ENCODE measurements at places on chromosomes 2 and 18.
A peak's percentile ranks its signal among the peaks of the same experiment; 100 is the strongest.

- DNase-seq: peak; percentile 49
Measured at GRCh38 chr18:13137670-13138419, 80.7 kb upstream of the LDLRAD4 start.

GRCh38 chr2:6749962-6750361 lies 115.7 kb downstream of the CMPK2 start:
- DNase-seq: no peak

GRCh38 chr2:241817126-241817820 lies 8.3 kb downstream of the NEU4 start:
- DNase-seq: no peak

- DNase-seq: no peak
Measured at GRCh38 chr2:70002241-70002899, 40.9 kb upstream of the ASPRV1 start.

DNA sequence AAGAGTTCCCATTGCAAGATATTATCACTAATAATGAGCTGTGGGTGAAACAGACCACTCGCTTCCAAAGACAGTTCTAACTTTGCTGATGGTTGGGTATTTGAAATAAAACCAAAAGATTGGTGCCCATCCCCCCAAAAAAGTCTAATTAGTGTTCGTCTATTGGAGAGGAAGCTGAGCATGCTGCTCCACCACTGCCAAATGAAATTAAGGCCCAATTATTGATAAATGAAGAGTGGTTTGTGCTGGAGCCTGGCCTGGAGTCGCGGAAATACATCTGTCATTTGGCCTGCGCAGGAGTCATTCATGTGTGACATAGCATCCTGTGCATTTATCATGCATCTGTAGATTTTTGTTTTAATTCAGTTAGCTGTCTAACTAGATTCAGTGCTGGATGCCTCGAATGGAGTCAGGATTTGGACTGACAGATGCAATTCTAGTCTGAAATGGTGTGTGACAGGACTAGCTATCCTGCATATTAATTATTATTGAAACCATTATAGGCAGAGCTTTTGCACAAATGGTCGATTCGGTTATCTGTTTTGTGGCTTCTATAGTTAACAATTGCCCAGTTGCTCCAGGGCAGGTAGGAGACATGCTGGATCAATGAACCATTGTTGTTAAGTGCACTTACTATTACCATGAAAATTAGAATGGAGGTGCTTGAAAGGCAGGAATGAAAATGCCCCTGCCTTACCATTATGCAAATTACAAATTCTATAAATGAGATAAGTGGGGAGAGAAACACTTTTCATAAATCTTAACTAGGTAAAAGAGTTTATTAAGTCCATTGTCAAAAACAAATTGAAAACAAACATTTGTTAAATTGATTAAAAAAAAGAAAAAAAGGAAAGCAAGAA lies 450.4 kb upstream of the TCF4 start:
- DNase-seq: no peak

DNA sequence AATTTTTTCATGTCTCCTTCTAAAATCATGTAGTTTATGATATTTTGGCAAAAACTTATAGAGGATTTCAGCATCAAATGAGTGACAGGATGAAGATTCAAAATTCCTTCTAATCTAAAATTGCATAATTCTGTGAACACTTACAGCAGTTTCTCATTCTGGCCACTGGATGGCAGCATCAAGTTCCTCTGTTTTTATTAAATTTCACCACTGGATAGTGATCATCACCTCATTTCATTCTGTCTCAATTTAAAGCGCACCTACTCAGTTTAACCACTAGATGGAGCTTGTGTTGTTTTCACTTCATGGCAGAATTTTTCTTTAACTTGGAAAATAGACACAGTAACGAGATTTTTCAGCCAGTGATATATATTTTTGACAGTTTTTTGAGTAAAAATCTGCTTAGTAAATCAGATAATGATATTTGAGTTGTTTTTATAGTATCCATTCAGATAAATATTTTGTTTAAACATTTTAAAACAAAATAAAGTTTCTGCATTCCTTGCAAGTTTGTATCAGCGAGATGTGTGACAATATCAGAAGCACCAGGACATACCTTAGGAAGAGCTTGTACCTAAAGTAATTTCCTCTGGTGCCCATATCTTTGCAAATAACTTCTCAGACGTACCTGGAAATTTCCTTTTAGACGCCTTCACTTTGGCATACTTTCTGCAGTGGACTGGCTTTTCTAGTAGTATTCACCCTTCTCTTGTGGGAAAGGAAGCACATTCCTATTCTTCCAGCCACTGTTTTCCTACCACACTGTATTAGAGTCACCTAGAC lies 94.7 kb upstream of the ARHGAP15 start:
- DNase-seq: peak; percentile 32

DNA sequence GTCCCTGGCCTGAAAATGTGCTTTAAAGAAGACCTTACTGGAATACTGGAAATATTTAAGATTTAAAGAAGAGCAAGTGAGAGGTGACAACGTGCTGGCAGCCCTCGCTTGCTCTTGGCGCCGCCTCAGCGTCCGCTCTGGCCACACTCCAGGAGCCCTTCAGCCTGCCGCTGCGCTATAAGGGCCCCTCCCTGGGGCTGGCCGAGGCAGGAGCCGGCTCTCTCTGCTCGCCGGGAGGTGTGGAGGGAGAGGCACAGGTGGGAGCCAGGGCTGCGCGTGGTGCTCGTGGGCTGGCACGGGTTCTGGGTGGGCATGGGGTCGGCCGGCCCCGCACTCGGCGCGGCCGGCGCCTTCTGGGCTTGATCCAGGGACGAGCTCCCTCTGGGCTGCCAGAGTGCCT lies 2.9 kb upstream of the COQ10B start:
- no peak for DNase-seq

DNA sequence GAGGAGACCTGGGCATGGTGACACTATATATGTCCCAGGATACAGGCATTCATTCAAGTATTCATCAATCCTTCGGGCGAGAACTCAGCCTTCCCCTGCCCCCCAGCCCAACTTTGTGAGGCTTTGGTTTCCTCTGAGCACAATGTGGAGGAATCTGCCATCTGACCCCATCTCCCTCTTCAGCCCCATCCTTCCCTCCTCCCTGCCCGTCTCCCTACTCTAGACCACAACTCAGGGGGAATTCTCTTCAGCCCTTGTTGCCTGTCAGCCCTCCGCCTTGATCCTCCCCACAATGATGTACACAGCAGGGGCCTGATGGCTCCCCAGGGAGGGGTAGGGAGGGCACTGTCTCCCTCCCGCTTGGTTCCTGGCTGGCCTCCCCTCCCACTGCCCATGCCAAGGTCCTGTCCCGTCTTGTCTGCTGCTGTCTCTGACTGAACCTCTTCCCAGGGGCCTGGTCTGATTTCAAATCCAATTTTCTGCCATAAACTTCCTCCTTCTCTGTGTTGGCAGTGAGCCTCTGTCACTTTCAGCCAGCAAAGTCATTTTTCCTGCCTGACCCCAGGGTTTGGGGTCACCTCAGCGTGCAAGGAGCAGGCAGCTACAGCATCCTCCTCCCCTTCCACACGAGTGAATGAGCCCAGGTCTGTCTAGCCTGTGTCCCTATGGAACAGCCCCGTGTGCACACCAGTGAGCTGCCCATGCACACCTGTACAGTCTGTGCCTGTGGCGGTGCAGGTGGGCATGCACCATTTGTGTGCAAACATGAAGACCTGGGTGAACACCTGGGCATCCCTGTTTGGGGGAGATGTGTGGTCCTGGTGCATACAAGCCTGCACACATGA lies 197.3 kb downstream of the CELF4 start:
- no peak for DNase-seq

DNA sequence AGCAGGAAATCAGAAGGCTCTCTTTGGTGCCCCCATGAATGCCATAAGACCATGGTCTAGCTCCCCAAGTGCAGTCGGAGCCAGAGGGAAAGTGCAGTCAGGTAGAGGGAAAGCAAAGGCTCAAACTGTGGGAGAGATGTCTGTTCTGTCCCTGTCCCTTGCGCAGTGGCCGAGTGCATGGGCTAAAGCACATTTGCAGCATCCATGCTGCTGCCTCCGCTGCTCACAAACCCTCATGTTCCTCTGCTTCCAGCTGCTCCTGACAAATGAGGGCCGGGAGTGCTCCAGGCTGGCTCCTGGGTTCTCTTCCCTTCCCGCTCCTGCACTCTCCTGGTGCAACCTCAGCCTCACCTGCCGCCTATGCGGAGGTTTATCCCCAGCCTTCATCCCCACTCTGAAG lies 34.2 kb downstream of the SCTR start:
- no peak for DNase-seq

- DNase-seq: no peak
Measured at GRCh38 chr2:201266629-201267028, 6.3 kb downstream of the CASP8 start.

Measured in activated T-cell treated with anti-CD3 and anti-CD28 coated beads, Interleukin-2, amount 50 U/mL, for 1 hour (primary cell).